Nephron progenitor cell (in vitro differentiated cells): ENCODE measurements at places on chromosomes 1 and 21.

DNA sequence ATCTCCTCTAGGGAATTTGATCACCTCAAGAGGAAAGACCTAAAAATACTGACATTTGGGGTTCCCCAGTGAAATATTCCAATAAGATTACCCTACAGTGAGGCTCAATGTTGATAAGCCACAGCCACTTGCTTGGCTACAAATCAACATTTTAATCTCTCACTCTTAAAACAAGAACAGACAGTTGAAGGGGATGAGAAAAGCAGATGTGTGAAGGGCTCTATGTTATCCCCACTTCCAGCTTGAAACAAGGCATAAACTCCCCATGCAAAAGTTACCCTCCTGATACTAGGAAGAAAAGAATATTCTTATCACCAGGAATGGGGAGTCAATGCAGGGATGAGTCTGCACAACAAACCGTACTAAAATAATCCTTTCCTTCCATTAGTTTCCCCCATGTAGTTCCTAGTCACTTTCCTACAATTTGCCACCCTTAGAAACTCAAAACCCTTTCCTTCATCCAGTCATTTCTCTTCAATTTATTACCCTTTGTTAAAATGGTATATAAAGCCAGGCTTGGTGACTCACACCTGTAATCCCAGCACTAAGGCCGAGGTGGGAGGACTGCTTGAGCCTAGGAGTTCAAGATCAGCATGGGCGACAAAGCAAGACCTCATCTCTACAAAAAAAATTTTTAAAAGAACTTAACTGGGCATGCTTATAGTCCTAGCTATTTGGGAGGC is 29.5 kb downstream of the LPGAT1 start:
- no peak for DNase-seq

DNA sequence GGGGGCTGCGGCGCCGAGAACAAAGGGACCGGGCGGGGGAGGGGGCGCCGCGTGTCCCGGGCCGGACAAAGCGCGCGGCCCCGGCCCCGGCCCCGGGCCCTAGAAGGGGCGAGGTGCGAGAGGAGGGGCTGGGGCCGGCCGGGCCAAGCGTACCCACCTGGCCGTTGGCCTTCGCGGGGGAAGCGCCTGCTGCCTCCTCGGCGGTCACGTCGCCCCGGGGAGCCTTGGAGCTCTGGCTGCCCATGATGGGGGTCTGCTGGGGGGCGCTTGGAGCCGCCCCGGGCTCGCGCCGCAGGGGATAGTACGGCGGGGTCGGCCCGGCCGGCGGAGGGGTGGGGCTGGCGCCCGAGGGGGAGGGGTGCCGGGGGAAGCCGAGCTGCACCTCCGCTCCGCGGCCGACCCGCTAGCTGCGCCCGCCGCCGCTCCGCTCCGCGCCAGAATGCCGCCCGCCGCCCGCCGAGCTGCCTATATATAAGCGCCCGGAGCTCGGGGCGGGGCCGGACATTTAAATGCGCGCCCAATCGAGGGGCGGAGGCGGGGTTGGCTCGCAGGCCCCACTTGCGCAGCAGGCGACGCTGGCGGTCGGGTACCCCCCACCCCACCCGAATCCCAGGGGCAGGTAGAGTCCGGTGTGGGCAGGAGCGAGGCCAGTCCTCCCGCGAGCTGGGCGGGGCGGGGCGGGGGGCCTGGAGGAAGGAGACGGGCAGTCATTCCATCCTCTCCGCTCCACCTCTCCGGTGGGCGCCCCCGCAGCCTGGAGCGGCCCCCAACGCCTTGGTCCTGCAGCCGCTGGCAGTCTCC is at the start of gene MARCKSL1:
Gene MARCKSL1, minus strand, starts transcription at position 444 of the 801 bp plus-strand sequence. Its CDS starts 200 bp downstream, at position 244.
- DNase-seq = peak; percentile 93

DNA sequence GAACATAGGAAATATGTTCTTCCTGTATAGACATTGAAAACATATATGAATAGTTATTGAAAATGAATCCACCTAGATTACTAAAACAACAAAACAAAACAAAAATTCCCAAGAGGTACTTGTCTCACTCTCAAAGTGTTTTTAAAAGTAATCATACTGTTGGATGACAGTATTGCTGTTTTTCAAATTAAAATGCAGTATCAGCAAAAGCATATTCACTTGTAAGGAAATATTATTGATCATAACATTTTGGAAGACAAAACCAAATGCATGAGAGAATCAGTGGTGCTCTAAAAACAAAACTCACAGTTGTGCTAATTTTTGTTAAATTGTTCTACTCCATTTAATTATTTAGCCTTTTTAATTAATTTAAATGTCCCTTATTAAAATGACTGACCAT is 131.0 kb downstream of the COL11A1 start:
- DNase-seq = no peak

- DNase-seq = no peak
These were observed 95.8 kb downstream of the KCNN3 start for GRCh38 chr1:154774175-154774855.

- DNase-seq = no peak
These were observed 63.5 kb downstream of the ATP1A1 start for GRCh38 chr1:116436611-116436970.

DNA sequence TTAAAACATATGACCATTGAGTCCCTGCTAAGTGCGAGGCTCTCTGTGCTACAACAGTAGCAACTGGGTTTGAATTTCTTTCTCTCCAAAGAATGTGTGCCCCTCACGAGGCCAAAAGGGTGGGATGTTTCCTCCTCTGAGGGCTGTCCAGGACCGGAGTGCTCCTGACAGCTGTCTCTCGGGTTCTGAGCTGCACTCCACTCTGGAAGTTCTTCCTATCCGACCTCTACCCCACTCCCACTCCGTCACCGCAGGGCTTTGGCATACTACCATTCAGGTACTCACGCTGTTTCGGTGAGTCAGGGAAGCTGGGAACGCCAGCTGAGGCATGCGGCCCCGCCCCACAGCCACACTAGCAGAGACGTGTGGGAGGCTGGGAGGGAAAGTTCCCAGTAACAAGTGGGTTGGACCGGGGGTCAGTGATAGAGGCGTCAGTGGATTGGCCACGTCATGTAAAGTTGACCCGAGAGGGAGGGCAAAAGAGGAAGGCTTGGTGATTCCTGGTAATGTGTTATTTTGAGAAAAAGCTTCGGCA is 705 bp upstream of the SLC50A1 start:
- DNase-seq = peak; percentile 66

DNA sequence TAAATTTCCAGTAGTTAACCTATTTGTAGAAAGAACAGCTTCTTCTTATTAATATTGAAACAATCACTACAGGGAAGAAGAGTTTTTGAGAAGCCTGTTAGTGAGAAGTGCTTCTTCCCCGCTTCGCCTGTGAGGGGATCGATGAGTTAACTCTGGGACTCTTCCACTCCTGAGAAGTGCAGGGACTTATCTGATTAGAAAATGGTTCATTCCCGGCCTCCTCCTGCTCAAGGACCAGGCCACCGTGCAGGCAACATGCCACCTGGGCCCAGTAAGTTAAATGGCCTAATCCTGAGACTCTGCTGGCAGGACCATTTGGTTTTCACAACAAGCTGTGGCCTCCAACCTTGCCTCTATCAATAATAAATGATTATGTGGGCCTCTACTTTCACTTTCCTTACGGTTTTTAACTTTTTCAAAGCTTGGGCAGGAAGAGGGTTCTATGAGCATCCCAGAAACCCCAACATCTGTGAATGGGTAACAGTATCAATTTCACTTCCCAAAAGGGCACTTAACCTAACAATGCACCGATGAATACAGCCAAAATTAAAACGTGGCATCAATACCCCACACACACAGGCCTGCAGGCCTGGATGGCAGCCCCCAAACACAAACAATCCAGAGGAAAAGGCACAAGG is 33.1 kb downstream of the SIPA1L2 start:
- no peak for DNase-seq

GRCh38 chr1:46556822-46557221 is 5.4 kb upstream of the KNCN start:
- no peak for DNase-seq

DNA sequence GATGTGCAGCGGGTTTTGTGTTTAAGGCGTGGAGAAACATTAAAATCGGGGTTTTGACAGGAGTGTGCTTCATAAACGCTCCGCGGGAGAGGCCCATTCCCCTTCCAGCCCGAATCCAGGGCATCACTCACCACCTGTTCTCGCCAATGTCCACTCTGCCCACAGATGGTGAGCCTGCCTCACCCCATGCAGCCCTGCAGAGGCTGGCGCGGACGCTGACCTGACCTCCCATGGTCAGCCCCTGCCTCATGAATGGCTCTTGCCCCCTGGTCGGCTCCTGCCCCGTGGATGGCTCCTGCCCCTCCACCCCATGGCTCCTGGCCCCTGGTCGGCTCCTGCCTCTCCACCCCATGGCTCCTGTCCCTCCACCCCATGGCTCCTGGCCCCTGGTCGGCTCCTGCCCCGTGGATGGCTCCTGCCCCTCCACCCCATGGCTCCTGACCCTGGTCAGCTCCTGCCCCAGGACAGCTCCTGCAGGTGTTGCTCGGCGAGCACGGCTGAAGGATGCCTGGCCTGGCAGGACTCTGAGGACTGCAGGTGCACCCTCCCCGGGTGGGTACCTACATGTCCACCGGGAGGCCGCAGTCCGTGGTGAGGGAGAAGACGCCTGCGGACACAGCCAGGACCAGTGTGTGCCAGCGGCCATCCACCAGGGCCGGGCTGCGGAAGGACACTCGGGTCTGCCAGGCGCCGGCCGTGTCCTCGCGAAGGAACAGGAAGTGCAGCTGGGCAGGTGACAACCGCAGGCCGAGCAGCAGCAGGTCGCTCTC is 6.7 kb downstream of the KRTAP10-1 start:
- no peak for DNase-seq

DNA sequence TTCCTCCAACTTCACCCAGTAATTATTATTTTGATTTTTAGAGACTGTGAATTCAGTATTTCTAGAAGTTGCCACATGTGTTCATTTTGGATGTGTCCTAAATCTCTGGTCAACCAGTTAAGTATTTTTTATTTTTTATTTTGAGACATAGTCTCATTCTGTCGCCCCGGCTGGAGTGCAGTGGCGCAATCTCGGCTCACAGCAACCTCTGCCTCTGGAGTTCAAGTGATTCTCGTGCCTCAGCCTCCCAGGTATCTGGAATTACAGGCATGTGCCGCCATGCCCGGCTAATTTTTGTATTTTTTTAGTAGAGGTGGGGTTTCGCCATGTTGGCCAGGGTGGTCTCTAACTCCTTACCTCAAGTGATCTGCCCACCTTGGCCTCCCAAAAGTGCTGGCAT is 8.0 kb downstream of the MACF1 start:
- DNase-seq = no peak
